ENCODE measurements at places on chromosomes 5 and 9.

DNA sequence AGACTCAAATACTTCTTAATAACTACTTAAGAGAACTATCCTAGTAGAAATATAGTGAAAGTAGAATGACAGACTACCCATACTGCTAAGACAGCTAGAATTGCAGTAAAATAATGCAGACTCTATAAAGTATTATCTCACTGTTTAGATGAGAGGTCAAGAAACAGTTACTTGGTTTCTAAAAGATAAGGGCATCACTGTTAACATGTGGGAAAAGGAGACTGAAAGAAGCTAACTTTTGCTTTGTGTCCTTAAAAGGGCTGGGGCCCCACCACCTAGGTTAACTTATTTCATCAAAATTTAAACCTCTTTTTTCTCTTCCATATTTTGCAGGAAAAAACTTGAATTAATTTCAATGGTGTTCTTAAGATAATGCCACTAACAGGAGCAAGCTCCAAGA lies 204.3 kb downstream of the CNTLN start:
- DNase-seq, result no peak

DNA sequence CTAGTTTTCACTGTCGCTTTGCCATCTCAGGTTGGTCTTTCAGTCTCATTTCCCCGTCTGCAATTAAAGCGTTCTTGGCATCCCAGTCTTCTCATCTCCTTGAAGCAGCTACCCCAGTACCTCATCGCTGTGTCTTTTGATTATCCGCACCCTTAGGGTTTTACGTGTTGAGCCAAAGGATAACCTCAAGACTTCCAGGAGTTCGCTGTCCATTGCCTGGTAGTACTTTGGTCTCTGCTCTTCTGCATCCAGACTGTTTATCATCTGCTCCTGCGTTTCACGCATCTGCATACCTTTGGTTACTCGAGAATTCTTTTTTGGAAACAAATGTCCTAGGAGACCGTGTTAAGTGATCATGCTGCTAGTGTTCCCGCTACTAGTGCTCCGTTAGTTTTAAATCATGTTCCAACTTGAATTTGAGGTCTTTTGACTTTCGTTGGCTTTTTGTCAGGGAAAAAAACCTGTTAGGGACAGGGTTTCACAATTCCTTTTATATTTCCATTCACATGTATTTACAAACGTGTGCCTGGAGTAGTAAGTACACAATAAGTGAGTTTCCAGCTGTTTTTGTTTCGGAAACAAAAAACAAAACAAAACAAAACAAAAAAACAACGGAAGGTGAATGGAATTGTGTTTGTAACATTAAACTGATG lies 888 bp downstream of the RABGAP1 start:
- no peak for DNase-seq

GRCh38 chr9:14488421-14489190 lies 174.7 kb upstream of the NFIB start:
- no peak for DNase-seq

DNA sequence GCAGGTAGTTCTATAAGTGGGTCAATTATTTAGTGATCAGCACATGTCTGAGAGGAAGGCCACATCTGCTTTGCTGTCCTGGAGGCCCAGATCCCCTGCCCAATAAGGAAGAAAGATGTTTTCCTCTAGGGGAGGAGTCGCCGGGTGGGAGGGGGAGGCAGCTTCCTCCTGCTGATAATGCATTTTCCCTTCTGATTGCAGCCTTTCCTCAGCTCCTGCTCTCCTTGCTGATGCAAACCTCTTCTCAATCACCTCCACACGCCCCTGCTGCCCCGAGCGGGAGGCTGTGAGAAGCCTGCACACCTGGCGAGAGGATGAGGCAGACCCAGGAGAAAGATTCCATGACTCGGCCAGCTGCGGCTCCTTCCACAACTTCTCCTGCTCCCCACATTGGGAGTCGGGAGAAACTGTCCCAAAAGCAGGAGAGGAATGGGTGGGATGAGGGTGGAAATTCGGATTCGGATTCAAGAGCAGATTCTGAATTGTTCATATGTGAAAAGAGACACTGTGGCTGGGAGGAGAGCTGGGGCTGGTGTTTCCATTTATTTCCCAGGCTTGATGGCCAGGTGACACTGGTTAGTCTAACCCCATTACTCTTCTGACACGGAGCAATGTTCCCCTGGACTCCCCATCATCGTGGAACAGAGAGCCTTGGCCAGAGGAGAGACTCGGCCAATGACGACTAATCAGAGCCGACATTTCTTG lies 6.8 kb upstream of the NTNG2 start:
- DNase-seq, result no peak

DNA sequence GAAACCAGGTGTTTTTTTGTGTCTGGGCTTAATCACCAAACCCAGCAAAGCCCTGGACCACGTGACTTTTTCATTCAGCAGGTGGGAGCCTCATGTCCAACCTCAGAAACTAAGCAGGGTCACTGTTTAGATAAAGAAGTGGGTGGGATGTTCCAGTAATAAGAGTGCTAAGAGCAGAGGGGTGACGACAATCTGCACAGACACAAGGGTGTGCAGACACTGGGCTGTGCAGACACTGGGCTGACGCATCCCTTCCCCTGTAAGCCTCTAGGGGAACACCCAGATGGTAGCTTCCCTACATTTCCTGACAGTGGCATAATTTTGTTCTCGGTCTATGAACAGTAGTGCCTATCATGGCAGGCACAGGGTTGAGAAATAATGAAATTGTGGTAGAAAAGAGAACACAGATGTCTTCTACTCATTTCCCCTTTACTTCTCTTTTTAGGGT lies 85.1 kb downstream of the SAXO1 start:
- DNase-seq, result no peak

DNA sequence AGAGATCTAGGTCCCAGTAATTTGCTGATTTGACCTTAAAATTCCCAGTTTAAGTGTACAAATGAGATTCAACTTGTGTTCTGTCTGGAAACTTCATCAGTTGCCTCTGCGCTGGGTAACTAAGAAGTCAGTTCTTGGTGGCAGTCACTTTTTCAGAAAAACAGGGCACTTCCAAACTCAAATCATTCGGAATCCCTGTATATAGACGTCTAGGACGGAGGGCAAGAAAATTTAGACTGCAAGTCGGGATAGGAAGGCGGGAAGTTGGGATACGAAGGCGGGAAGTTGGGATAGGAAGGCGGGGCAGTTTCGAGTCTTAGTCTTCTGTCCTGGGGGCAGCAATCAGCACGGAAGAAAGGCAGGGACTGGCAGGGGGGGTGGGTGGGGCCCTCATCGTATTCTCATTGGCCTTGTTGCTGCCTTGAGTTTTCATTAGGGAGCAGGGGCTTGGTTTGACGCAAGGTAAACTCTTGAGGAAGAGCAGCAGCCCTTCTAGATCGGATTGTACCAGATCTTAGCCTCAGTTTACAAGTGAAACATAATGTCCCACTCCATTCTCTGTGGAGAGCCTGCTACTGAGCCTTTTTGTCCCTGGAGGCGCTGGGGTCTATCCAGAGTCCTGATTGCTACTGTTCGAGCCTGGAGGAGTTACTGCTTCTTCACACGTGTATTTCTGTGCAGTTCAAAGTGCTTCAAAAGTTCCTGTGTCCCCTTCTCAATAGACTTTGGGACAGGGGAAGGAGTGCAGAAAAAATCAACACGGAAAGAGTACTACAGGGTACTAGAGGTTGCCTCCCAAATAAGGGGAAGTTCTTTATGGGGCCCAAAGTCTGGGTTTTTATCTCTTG lies 2.7 kb upstream of the PURA start:
- DNase-seq, result no peak

GRCh38 chr5:93704996-93705395 lies 36.4 kb downstream of the POU5F2 start:
- DNase-seq, result no peak

GRCh38 chr9:134550584-134550983 lies 91.0 kb upstream of the COL5A1 start:
- no peak for DNase-seq

GRCh38 chr5:143550986-143551630 lies 147.6 kb upstream of the NR3C1 start:
- DNase-seq, result no peak

DNA sequence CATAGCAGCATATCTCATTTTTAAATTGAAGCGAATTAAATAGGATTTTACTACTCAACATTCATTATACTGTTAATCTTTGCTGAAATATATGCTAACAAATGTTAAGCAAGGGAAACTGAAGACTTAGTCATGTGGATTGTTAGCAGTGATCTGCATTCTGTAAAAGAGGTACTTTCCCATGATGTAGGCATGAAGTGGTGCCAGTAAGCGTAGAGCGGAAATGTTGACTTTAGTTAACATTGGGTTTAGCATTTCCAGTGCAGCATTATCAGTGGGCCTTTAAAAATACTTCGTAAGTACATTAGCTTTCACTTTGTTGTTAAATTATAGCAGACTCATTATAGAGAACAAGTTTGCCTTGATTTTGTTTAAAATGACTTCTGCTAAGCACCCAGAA lies 130.3 kb downstream of the CDC42SE2 start:
- peak; percentile 45 for DNase-seq

All from retinal pigment epithelial cell (primary cell).